ENCODE measurements at places on chromosomes 13 and 19.
A peak's percentile ranks its signal among the peaks of the same experiment; 100 is the strongest.

DNA sequence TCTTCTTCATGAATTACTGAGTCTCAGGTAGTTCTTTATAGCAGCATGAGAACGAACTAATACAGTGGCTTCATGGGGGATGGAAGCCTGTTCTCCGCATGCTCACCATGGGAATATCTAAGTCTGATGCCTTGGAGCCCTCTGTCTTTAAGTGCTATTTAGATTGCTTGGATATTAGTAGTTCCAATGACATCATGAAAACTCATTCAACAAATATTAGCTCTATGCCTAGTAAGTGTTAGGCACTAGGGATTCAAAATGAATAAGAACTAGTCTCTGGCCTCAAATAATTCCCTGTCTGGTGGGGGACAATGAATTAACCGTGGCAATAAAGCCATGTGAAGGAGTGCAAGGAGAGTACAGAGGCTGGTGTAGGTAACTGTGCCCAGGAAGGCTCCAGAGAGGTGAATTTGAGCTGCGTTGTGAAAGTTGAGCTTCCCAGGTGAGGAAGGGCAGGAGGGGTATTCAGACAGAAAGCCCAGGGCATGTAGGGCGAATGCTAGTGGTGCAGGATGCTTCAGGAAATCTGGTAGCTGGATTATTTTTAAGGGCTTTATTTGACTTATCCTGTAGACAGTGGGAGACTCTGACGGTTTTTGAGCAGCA lies 6.1 kb upstream of the WASF3 start:
- no peak for DNase-seq

DNA sequence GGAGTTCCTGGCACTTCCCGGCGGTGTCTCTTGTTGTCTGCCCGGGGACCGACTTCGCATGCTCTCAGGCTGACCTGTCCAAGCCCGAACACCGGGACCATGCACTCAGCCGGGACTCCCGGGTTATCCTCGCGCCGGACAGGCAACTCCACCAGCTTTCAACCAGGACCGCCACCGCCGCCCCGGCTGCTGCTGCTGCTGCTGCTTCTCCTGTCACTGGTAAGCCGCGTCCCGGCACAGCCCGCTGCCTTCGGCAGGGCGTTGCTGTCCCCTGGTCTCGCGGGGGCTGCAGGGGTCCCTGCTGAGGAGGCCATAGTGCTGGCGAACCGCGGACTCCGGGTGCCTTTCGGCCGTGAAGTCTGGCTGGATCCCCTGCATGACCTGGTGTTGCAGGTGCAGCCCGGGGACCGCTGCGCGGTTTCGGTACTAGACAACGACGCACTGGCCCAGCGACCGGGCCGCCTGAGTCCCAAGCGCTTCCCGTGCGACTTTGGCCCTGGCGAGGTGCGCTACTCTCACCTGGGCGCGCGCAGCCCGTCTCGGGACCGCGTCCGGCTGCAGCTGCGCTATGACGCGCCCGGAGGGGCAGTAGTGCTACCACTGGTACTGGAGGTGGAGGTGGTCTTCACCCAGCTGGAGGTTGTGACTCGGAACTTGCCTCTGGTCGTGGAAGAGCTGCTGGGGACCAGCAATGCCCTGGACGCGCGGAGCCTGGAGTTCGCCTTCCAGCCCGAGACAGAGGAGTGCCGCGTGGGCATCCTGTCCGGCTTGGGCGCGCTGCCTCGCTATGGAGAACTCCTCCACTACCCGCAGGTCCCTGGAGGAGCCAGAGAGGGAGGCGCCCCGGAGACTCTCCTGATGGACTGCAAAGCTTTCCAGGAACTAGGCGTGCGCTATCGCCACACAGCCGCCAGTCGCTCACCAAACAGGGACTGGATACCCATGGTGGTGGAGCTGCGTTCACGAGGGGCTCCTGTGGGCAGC lies 661 bp downstream of the FREM2 start:
- no peak for DNase-seq

GRCh38 chr13:63481334-63481733 lies 2065.7 kb upstream of the PCDH20 start:
- DNase-seq: no peak

DNA sequence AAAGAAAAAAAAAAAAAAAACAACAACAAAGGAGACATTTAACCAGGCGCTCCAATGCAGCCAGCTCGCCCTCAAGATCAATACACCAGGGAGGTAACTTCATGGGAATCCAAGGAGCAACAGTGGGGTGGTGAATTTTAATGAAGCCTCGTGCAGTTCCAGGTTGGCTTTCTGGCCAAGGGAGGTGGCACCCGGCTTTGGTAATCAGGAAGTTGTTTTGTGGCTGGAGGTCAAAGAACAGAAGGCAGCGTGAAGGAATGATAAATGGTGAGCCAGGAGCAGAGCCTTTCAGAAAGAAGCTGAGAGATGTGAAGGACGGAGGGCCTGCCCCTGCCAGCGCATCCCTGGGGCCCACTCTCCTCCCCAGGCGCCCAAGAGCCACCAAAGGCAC lies 188.2 kb upstream of the TSC22D1 start:
- no peak for DNase-seq

- no peak for DNase-seq
Observed at GRCh38 chr13:35057858-35058257, 115.8 kb downstream of the NBEA start.

GRCh38 chr19:46495786-46496099 lies at the start of gene PNMA8B:
PNMA8B (minus strand) TSS chr19:46495867; CDS start chr19:46495465, 402 bp downstream.
- DNase-seq: peak; percentile 29

GRCh38 chr19:54430306-54431254 lies 15.3 kb downstream of the TTYH1 start:
- DNase-seq: peak; percentile 36

- DNase-seq: no peak
Observed at GRCh38 chr19:42424712-42425131, 2.5 kb downstream of the LIPE start.

DNA sequence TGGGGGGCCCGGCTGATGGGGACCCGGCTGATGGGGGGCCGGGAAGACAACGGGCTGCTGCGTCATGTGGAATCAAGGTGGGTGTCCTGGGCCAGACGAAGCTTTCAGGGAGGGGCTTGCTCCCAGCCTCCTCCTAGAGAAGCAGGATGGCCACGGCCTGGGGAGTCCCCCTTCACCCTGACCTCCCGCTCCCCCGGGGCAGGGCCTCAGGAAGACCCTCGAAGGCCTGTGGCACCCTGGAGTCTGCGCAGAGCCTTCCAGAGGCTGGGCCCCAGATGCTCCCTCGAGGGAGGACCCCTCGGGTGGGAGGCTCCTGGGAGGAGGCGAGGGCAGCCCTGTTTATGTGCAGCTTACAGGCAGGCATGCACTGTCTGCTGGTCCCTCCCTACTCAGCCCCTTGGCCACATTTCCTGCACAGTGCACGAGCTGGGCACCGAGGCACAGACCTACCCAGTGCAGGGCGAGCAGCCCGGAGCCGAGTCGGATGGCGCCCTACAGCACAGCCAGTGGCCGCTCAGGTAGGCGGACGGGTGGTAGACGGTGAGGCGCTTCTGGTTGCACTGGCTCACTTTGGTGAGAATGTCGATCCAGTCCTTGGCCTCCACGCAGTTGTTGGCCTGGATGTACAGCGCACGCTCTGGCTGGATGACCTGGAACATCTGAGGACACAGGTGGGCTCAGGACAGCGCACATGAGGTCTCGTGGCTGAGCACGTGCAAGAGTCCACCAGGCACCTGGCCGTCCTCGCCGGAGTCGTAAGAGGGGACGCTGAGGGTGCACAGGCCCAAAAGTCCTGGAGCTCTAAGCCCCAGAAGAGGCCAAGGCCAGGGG lies 22.4 kb upstream of the C13orf46 start:
- no peak for DNase-seq

DNA sequence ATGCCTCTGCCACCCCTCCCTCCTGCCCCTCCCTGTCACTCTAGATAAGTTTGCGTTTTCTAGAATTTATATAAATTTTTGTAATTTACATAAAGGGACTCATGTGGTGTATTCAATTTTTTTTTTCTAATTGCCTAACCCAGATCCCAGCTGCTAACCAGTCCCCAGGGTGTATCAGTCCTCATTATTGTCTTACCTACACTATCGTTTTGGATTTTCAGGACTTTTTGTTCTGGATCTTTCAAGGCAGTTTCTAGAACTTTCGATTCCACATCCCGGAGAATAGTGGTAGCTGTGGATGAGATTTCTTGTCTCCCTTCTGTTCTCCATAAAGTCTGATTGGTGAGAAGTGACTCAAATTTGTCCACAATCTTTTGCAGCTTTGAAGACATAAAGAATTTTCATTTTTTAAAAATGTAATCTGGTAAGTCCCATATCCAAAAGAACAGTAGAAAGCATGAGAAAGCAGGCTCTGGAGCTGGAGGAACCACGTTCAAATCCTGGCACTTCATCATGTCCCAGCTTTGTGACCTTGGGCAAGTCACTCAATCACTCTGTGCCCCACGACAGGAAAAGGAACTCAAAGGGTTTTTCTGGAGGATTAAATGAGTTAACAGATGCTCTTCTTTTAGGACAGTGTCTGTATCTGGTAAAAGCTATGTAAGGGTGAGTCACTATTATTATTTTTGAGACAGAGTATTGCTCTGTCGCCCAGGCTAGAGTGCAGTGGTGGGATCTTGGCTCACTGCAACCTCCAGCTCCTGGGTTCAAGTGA lies 19.7 kb downstream of the ADGRE3 start:
- no peak for DNase-seq

GRCh38 chr19:2653710-2654707 lies 48.5 kb downstream of the GNG7 start:
- DNase-seq: no peak

DNA sequence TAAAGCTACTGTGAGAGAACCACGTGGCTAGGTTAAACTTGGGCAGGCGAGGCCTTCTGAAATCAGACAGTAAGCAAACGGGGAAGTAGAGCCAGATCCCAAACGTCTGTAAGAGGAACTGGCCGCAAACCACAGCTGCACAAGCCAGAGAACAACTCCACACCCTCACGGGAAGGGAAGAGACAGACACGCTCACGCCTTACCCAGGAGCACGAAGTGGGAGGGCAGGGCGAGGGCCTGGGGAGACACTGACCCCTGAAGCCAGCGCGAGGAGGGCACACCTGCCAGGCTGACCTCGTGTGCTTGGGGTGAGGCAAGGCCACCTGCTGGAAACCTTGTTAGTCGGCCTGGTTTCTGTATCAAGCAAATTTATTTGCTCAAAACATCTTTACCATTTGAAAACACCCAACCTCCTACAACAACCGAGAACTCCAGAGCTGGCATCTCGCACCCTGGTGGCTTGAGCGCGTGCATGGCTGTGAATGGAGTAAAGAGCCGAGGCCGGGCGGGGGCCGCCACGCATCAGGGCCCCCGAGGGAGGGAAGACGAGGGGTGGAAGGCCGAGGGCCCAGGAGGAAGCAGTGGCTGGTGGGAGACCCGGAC lies 7.3 kb downstream of the POLR2E start:
- DNase-seq: peak; percentile 66

DNA sequence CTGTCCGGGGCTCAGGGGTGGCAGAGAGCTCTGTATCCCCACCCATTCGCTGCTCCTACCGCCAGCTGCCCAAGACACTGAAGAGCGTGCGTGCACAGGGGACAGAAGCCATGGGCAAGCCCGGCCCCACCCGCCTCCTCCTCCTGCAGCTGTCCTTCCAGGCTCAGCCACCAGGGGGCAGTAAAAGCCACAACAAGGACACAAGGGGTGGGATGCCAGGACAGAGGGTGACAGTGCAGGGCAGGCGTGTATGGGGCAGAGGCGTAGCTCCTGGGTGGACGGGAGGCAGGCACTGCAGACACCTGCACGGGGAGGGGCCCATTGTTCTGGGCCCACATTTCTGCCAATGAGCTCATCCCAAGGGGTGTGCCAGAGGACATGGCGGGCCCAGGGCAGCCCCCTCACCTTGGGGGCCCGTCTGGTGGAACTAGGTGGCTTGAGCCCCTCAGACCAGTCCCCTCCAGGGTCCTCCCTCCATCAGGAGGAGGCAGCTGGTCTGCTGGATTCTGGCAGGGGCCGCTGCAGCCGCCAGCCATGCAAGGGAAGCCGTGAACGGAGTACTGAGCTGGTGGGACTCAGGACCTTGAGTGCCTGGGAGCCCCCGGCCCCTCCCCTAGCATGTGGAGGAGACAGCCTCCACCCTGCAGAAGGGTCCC lies 61.2 kb downstream of the MLLT1 start:
- peak; percentile 86 for DNase-seq

- no peak for DNase-seq
Observed at GRCh38 chr13:74325106-74325505, 190.9 kb upstream of the KLF12 start.

GRCh38 chr19:56840451-56841192 lies at the start of the genes PEG3 and ZIM2:
PEG3 (minus strand) TSS chr19:56840726; CDS start chr19:56824655, 16,071 bp downstream.
ZIM2 (minus strand) TSS chr19:56840726; CDS start chr19:56824277, 16,449 bp downstream.
- DNase-seq: no peak

DNA sequence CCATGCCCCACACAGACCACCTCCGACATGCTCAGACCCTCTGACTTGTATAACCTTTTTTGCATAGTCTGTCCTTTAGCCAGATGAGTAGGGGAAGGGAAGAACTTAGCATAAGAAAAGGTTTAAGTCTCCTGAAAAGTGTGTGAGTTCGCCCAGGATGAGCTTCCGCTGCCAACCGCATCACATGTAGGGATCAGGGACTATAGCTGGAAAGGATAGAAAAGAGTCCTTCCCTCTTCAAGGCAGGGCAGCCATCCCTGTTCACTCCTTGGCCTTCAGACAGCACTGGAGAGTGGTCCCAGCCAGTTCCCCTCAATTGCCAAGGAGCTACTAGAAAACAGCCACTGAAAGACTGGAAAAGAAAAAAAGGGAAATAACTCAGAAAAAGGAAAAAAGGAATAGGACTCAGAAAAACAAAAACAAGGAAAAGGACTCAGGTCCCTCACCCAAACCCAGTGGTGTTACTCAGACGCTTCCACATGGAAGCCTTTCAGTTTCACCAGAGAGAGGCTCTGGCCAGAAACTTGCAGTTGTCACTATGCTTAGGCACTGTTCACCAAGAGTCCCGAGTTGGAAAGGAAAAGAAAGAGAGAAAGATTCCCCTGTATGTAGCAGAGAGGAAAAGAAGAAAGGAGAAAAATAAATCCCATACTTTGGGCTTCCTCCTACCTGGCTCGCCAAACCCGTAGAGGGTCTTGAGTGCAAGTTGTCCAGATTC lies 5.6 kb upstream of the TM9SF2 start:
- DNase-seq: peak; percentile 29

DNA sequence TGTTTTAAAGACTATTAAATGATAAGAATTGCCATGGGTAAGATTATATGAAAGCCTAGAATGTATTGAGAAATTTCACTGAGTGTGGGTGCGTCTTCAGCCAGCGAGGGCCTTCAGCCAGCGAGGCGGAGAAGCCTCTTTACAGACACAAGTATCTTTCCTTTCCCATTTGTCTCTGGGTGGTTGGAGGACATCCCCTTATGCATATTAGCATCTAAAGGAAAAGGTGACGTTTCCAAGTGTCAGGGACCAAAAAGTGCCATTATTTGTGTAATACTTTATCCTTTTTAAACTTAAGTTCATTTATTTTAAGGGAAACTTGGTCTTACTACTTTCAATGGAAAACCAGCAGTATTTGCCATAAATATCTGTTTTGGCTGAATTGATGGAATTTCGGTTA lies 22.2 kb downstream of the SMARCA4 start:
- no peak for DNase-seq

Data from activated CD4-positive, alpha-beta T cell treated with anti-CD3 and anti-CD28 coated beads, Interleukin-2, amount 10 ng/mL, durations not matched to agents 7 days and 5 days (primary cell).